ENCODE measurements at places on chromosomes 7 and 10.

- no peak for DNase-seq
These were observed 266.0 kb upstream of the PITRM1 start for GRCh38 chr10:3438606-3439005.

GRCh38 chr10:77512219-77512578 lies 125.4 kb downstream of the KCNMA1 start:
- no peak for DNase-seq

DNA sequence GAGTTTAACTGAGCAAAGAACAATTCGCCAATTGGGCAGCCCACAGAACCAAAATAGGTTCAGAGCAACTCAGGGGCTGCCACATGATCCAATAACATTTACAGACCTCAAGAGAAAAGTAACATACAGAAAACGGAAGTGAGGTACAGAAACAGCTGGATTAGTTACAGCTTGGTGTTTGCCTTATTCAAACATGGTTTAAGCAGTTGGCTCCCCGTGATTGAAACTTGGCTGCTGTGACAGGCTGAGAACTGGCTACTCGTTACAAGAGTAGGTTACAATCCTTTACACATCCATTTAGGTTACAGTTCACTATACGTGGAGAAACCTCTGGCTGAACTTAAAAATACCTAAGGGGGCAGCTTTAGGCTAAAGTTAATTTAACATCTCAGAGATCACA lies 673.1 kb upstream of the PHF14 start:
- no peak for DNase-seq

GRCh38 chr7:71308096-71308495 lies 176.2 kb downstream of the GALNT17 start:
- DNase-seq: no peak

- DNase-seq: no peak
These were observed 88.3 kb downstream of the ARMH3 start for GRCh38 chr10:101967713-101968112.

DNA sequence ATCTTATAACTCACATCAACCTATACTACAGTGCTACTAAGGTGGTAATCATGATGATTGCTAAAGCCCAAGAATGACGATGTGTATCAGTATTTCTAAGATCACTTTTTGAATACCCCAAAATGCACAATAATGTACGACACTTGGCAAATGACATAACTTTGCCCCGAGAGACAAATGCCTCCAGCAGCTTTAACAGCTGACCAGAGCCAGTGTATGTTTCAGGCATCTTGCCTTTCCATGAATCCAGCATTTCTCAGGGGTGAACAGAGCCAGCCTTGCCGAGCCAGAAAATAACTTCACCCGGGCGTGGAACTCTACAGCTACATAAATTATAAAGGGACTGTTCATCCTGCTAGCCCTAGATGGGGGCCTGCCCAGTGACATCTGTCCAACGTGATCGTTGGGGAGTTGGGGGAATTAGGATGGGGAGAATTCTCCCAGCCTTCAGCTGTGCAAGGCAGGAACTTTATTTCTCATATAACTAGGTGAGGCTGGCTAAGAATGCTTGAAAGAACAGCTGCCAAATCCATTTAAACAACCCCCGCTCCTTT lies 1.8 kb downstream of the IGFBP3 start:
- no peak for DNase-seq

- no peak for DNase-seq
These were observed 307.4 kb downstream of the WDR37 start for GRCh38 chr10:1363446-1364121.

DNA sequence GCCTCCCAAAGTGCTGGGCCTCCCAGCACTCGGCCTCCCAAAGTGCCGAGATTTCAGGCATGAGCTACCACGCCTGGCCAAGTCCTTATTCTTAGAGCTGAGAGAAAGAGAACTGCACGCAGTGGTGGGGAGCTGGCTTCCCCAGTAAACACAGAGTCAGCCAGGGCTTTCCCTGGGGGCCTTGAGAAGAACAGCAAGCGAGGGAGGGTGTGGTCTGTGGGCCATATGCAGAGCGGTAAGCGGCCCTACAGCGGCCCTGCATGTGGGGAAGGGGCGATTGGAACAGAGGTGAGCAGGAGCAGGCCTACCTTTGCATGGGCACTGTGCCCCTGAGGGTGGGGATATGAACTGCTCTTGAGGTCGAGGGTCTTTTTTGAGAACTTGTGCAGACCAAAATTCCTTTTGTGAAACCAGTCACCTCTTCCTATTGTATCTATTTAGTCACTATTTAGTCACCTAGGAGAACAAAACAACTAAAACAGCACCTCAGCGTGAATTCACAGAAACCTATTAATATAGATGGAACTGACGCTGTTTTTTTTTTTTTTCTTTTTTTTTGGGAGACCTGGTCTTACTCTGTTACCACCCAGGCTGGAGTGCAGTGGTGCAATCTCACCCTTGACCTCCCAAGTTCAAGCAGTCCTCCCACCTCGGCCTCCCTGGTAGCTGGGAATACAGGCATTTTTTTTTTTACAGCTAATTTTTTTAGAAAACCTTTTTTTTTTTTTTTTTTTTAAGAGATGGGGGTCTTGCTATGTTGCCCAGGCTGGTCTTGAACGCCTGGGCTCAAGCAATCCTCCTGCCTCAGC lies 36.9 kb upstream of the SH2D4B start:
- peak; percentile 45 for DNase-seq

GRCh38 chr10:35379226-35380137 lies 43.2 kb downstream of the CCNY start:
- no peak for DNase-seq

GRCh38 chr10:112389271-112389822 lies 15.4 kb downstream of the ACSL5 start:
- peak; percentile 14 for DNase-seq

GRCh38 chr10:73054286-73054685 lies 42.4 kb downstream of the P4HA1 start:
- DNase-seq: no peak

- no peak for DNase-seq
These were observed 31.0 kb upstream of the TRIM8 start for GRCh38 chr10:102613286-102613685.

DNA sequence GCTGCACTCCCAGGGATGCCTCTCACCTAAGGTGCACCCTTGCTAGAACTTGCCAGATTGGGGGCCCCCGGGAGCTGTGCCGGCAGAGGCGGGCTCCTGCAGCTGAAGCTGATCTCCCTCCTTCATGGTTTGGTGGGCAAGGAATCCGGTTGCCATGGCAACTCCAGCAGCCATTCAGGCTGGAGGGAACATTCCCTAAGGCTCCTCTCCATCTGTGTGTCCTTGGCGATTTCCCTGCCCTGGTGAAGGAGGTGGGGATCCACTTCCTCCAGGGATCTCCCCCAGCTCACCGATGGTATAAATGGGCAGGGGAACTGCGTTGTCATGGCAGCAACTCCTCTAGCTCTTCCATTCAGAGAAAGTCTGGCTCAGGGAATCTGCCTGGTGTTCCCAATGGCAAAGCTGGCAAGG lies 49.6 kb upstream of the GPR158 start:
- DNase-seq: no peak

GRCh38 chr10:44913350-44914081 lies 2.4 kb downstream of the TMEM72 start:
- no peak for DNase-seq

GRCh38 chr10:93138113-93138870 lies 64.6 kb downstream of the CYP26A1 start:
- no peak for DNase-seq
